Activated naive CD4-positive, alpha-beta T cell treated with anti-CD3 and anti-CD28 coated beads for 36 hours (primary cell): ENCODE measurements at places on chromosomes 6 and 20. TPM values are rescaled to one million over a fixed set of nuclear protein-coding genes. Genes with fewer than 3 reads are reported as not detected.

Gene NQO2
- 18.8 TPM for total RNA-seq

Gene PREP
- total RNA-seq = 33.9 TPM

- H3K36me3 ChIP-seq = no peaks in the 10 kb centered on the region
- no peaks in the 10 kb centered on the region for H3K27me3 ChIP-seq
- no peak overlapping the region for H3K27ac ChIP-seq
- no peak overlapping the region for H3K4me3 ChIP-seq
- DNase-seq = no peak
- H3K4me1 ChIP-seq = no peaks in the 10 kb centered on the region
Measured at GRCh38 chr6:9388596-9388995, 953.3 kb upstream of the SLC35B3 start.

DNA sequence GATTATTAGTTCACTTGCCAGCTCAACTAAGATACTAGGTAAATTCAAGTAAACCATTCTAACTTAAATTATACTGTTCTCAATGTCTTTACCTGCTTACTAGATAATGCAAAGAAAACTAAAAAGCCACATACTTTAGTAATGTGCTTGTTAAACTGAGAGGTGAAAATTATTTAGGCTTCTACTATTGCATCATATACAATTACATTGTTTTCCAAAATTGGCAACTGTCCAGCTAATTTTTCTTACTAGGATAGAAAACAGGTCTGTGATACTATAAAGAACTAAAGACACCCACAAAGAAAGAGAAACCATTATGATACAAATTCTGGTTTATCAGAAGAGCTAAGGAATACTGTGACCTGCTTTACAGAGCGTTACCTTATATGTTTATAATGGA lies 45.6 kb upstream of the ALDH8A1 start:
- no peak for DNase-seq
- peaks cover 16% of the 10 kb centered on the region for H3K4me1 ChIP-seq
- H3K36me3 ChIP-seq = peaks cover 18% of the 10 kb centered on the region
- H3K4me3 ChIP-seq = no peak overlapping the region
- H3K27ac ChIP-seq = no peak overlapping the region

GRCh38 chr6:5765141-5765760 lies 241.5 kb downstream of the NRN1 start:
- peaks cover under 1% of the 10 kb centered on the region for H3K36me3 ChIP-seq
- no peaks in the 10 kb centered on the region for H3K27me3 ChIP-seq
- no peak for DNase-seq
- no peak overlapping the region for H3K4me3 ChIP-seq
- H3K4me1 ChIP-seq = peaks cover 2% of the 10 kb centered on the region

Gene TFAP2D
- total RNA-seq = not detected

GRCh38 chr20:8372824-8373380 lies 240.8 kb downstream of the PLCB1 start:
- H3K27ac ChIP-seq = no peak overlapping the region
- peaks cover 9% of the 10 kb centered on the region for H3K4me1 ChIP-seq
- peaks cover 4% of the 10 kb centered on the region for H3K27me3 ChIP-seq
- H3K36me3 ChIP-seq = no peaks in the 10 kb centered on the region
- DNase-seq = no peak

GRCh38 chr6:46652232-46652602 lies 401 bp downstream of the CYP39A1 start:
- peak overlapping the region; percentile 88 for H3K4me3 ChIP-seq
- H3K36me3 ChIP-seq = no peaks in the 10 kb centered on the region
- peaks cover 13% of the 10 kb centered on the region for H3K4me1 ChIP-seq
- peaks cover 39% of the 10 kb centered on the region for H3K27me3 ChIP-seq
- DNase-seq = no peak

GRCh38 chr6:76565932-76566331 lies 493.5 kb upstream of the IMPG1 start:
- no peak overlapping the region for H3K27ac ChIP-seq
- no peak for DNase-seq
- H3K4me1 ChIP-seq = no peaks in the 10 kb centered on the region
- H3K4me3 ChIP-seq = no peak overlapping the region

DNA sequence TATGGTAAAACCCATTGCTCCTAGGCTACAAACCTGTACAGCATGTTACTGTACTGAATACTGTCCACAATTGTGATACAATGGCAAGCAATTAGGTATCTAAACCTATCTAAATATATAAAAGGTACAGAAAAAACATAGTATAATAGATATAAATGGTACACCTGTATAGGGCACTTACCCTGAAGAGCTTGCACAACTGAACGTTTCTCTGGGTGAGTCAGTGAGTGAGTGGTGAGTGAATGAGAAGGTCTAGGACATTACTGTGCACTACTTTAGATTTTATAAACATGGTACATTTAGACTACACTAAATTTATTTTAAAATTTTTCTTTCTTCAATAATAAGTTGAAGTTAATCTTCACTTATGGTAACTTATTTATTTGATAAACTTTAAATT lies 119.9 kb upstream of the CEP85L start:
- peaks cover 28% of the 10 kb centered on the region for H3K4me1 ChIP-seq
- no peak overlapping the region for H3K4me3 ChIP-seq
- no peak overlapping the region for H3K27ac ChIP-seq
- no peaks in the 10 kb centered on the region for H3K36me3 ChIP-seq

DNA sequence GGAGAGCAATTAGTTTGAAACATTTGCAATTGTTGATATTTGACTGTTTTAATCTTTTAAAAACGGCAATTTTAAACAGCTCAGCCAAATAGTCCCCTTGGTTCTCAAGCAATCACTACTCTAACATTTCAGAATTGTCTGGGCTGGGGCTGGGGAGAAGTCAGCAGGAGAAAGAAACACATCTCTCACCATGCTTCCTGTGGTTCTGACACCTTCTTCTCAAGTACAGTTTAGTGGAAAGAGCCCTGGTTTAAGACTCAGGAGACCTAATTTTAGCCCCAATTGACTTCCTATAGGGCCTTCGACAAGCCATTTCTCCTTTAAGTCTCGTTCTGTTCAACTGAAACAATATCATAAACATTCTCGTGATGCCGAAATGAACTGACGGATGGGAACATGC lies 168.4 kb upstream of the CDYL start:
- no peaks in the 10 kb centered on the region for H3K27me3 ChIP-seq
- no peak overlapping the region for H3K27ac ChIP-seq
- no peak overlapping the region for H3K4me3 ChIP-seq
- H3K4me1 ChIP-seq = peaks cover 10% of the 10 kb centered on the region
- H3K36me3 ChIP-seq = no peaks in the 10 kb centered on the region

- DNase-seq = no peak
- peaks cover 8% of the 10 kb centered on the region for H3K36me3 ChIP-seq
- H3K4me1 ChIP-seq = peaks cover 20% of the 10 kb centered on the region
- H3K27me3 ChIP-seq = no peaks in the 10 kb centered on the region
Measured at GRCh38 chr6:144471986-144472385, 186.9 kb downstream of the UTRN start.
